ENCODE measurements at places on chromosomes 2 and 18. TPM values are rescaled to one million over a fixed set of nuclear protein-coding genes. Genes with fewer than 3 reads are reported as not detected.

DNA sequence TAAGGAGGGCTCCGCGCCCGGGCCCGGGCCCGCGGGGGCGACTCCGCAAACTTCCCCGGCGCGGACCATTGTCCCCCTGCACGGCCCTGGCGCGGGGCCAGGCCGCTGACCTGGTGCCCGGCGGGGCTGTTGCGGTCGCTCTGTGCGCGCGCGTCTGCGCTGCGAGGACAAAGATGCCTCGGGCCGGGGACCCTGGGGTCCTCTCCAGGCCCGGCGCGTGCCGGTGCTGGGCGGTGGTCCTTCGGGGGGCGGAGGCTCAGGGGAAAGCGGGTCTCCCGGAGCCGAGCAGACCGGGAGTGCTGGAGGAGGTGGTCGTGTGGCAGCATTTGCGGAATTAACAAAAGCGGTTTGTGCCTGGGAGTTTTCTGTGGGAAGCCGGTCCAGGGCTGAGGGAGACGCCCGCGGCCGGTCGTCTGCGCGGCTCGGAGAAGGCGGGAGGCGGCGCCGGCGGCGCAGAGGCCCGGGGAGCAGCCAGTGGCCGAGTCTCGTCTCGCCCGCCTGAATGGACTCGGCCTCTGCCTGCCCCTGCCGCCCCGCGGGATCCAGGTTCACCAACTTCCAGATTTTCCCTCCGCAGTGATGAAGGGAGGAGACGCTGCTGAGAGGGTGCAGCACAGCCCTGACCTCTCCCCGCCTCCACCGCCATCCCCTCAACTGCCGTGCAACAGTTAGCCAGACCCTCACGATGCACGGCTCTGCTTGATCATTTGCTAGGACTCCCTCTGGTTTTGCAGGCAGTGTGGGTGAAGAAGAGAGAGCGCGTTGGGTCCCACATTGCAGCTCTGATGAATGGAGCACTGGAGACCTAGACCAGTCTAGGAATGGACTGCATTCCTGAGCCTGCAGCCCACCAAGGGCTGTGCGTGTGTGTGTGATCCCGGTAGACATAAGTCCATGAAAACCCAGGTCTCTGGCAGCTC is 705 bp downstream of the EFR3B start:
- H3K27me3 ChIP-seq: peaks cover 58% of the 10 kb centered on the region
- peaks cover 21% of the 10 kb centered on the region for H3K4me1 ChIP-seq
- no peaks in the 10 kb centered on the region for H3K36me3 ChIP-seq
- no peak for DNase-seq

DNA sequence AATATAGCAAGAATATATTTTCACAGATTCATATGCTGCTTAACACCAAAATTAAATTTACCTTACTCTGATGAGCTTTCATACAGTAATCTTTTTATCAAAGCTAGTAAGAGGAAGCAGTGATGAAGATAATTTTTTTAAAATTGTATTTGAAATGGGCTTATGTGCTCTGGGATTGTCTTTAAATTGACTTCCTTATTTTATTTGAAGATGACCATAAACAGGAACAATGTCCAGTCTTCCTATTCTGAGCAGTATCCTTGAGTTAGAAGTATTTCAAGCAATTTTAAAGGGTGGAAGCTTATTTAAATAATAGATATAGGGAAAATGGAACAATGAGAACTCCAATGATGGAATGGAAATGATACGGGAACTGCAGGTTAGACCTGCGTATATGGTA is 211.6 kb downstream of the MCFD2 start:
- H3K4me3 ChIP-seq: no peak overlapping the region
- DNase-seq: no peak
- no peak overlapping the region for H3K27ac ChIP-seq
- no peaks in the 10 kb centered on the region for H3K36me3 ChIP-seq

GRCh38 chr18:47779381-47779780 is 151.1 kb downstream of the SMAD2 start:
- no peak for DNase-seq
- H3K36me3 ChIP-seq: no peaks in the 10 kb centered on the region
- no peaks in the 10 kb centered on the region for H3K27me3 ChIP-seq
- no peak overlapping the region for H3K4me3 ChIP-seq
- H3K4me1 ChIP-seq: no peaks in the 10 kb centered on the region

DNA sequence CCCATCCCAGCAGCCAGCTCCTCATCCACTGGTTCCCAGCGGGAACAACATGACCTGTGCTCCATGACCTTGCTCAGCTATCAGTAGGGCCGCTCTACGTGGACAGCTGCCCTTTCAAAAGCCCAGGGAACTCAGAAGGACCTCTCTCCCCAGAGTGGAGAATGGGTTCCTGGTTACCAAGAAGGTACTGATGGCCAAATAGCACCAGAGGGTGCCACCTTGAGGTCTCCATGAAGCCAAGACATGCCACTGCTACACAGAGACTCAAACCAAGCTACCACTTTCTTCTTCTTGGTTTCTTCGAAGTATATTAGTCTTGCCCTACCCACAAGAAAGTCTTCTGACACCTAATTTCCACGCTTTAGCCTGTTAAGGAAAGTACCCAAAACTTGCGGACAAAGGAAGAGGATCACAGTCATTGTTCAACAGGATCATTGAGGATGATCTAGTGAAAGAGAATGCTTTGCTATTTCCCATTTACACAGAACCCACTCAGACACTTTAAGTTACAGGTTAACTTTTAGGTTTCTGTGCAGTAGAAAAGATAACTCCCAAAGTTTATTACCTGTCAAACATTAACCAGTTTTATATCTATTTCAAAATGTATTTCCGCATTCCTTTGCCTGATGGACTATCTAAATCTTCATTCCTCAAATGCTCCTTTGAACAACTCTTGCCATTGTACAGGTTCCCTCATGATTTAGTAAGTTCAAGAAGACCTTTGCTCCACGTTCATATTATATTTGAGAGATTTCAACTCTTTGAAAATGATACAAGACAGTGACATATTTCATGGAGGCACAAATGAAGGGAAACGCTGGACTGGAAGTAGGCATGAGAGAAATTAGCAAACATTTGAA is 102.2 kb downstream of the ALPK2 start:
- no peaks in the 10 kb centered on the region for H3K4me1 ChIP-seq
- no peaks in the 10 kb centered on the region for H3K36me3 ChIP-seq
- peaks cover 5% of the 10 kb centered on the region for H3K27me3 ChIP-seq
- DNase-seq: no peak

GRCh38 chr2:60818272-60818671 is 62.2 kb downstream of the PAPOLG start:
- no peaks in the 10 kb centered on the region for H3K36me3 ChIP-seq
- no peak for DNase-seq
- H3K4me1 ChIP-seq: peaks cover 18% of the 10 kb centered on the region
- H3K4me3 ChIP-seq: no peak overlapping the region
- H3K27ac ChIP-seq: no peak overlapping the region

DNA sequence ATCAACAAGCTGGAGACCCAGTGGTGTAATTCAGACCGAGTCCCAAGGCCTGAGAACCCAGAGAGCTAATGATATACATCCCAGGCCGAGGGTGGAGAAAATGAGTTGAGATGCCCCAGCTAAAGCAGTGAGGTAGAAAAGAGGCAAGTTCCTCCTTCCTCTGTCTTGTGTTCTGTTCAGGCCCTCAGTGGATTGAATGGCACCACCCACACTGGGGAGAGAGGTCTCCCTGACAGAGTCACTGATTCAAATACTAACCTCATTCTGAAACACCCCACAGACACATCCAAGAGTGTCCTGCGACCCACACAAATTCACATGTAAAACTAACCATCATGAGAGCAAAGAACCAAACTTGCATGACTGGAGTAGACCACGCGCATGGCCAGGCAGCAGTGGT is 215.3 kb downstream of the ANAPC1 start:
- no peak overlapping the region for H3K27ac ChIP-seq
- H3K4me3 ChIP-seq: no peak overlapping the region
- H3K4me1 ChIP-seq: peaks cover 37% of the 10 kb centered on the region

Gene PTRHD1
- total RNA-seq: 44.0 TPM
